Thymus (tissue), 14 donors: ENCODE measurements at places on chromosomes 1 and 21. TPM values are rescaled to one million over a fixed set of nuclear protein-coding genes. Genes with fewer than 3 reads are reported as not detected.
A peak's percentile ranks its signal among the peaks of the same experiment; 100 is the strongest.

PTPRU gene
- 5.5 TPM for total RNA-seq

DNA sequence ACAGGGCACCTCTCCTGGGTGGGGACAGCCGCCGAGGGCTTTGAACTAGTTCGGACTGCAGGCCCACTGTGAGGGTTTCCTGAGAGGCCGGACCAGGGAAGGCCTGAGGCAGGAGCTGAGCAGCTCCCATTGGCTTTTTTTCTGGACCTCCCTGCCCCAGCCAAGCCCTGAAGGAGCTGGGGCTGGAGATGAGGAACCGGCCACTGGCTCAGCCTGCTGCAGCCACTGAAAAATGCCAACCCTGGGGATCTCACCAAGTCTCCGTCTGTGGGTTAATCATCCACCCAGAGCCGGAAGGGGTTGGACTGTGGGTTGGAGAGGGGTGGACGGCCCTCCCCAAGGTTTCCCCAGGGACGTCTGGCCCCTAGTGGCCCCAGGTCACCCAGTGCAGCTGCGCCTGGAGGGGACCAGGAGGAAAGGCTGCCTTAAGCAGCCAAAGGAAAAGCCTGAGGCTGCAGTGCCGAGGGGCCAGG lies 2.5 kb downstream of the VWA1 start:
- no peak for DNase-seq
- no peak overlapping the region for H3K4me3 ChIP-seq
- peaks cover 34% of the 10 kb centered on the region for H3K27me3 ChIP-seq
- H3K4me1 ChIP-seq, result peaks cover 10% of the 10 kb centered on the region
- H3K27ac ChIP-seq, result no peak overlapping the region

TEDDM1 gene
- total RNA-seq, result not detected

DNA sequence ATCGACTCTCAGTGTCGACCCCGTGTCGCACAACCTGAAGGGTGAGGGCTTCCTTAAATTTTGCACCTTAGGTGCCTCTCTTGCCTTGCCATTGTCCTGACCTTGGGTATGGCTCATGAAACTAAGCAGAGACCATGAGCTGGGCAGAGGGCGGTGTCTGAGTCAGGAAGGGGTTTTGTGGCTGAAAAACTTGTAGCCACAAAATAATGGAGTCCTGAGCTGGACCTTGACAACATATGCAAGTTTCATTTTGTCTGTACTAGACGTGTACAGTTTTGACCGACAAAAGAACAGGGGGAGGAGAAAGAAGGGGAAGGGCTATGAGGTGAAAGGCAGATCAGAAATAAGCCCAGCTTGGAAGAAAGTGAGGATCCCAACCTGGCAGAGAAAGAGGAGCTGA lies 8.3 kb upstream of the RUNX1 start:
- H3K27me3 ChIP-seq, result no peaks in the 10 kb centered on the region
- H3K4me3 ChIP-seq, result no peak overlapping the region
- no peaks in the 10 kb centered on the region for H3K36me3 ChIP-seq
- H3K27ac ChIP-seq, result no peak overlapping the region
- H3K4me1 ChIP-seq, result peaks cover 6% of the 10 kb centered on the region

- no peaks in the 10 kb centered on the region for H3K4me1 ChIP-seq
- no peaks in the 10 kb centered on the region for H3K36me3 ChIP-seq
- no peak overlapping the region for H3K4me3 ChIP-seq
- peak overlapping the region; percentile 48 for H3K27ac ChIP-seq
- no peak for DNase-seq
Observed at GRCh38 chr1:153608742-153609584, 4.0 kb downstream of the S100A16 start.

DNA sequence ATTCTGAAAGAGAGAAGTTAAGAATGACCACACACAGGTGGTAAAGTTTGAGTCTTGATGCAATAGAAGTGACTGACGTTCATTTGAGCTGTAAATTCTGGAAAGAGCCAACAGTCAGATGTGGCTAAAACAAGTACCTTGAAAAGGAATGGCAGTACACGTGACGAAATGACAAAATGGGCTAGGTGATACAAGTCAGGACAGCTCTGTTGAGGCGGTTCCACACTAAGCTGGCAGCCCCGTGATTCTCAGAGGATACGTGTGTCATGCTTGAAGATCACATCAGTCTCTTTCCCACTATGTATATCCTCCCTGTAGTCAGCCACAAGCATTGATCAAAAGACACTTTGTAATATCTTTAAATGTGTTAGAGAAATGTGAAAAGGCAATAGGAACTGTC lies 881.3 kb upstream of the ADGRL2 start:
- no peak overlapping the region for H3K4me3 ChIP-seq
- DNase-seq, result no peak
- H3K27me3 ChIP-seq, result no peaks in the 10 kb centered on the region
- no peaks in the 10 kb centered on the region for H3K4me1 ChIP-seq
- H3K36me3 ChIP-seq, result no peaks in the 10 kb centered on the region
- H3K27ac ChIP-seq, result no peak overlapping the region

GRCh38 chr1:26951821-26952497 lies 8.3 kb downstream of the KDF1 start:
- H3K4me1 ChIP-seq, result no peaks in the 10 kb centered on the region
- peaks cover 4% of the 10 kb centered on the region for H3K36me3 ChIP-seq
- H3K27me3 ChIP-seq, result peaks cover 3% of the 10 kb centered on the region
- no peak overlapping the region for H3K4me3 ChIP-seq

PGM1 gene
- 18.1 TPM for total RNA-seq

GRCh38 chr1:13775916-13776315 lies 75.9 kb downstream of the PRDM2 start:
- H3K27me3 ChIP-seq, result no peaks in the 10 kb centered on the region
- no peaks in the 10 kb centered on the region for H3K4me1 ChIP-seq
- H3K4me3 ChIP-seq, result no peak overlapping the region
- H3K36me3 ChIP-seq, result peaks cover 40% of the 10 kb centered on the region
- DNase-seq, result no peak

DNA sequence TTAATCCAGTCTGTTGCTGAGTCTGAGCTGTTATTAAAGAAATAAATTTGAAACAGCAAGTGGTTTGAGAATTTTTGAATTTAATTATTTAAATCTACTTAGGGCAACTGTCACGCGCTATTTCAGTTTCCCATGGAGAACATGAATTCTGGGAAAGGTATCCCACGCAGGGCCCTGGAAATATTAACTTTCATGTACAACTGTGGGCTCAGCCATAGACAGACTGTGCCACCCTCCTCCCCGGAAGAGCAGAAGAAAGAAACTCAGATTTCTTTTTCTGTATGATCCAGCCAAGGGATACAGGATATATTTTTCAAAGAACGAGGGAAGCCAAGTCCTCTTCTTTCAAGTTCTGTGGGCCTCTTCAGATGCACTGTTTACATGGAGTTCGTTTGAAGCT lies 172.6 kb upstream of the LMO4 start:
- no peak overlapping the region for H3K4me3 ChIP-seq
- H3K36me3 ChIP-seq, result no peaks in the 10 kb centered on the region
- peaks cover 9% of the 10 kb centered on the region for H3K4me1 ChIP-seq
- no peaks in the 10 kb centered on the region for H3K27me3 ChIP-seq
- no peak for DNase-seq

- no peaks in the 10 kb centered on the region for H3K27me3 ChIP-seq
- H3K36me3 ChIP-seq, result no peaks in the 10 kb centered on the region
- H3K27ac ChIP-seq, result no peak overlapping the region
- DNase-seq, result no peak
Observed at GRCh38 chr1:216193839-216194443, 229.3 kb downstream of the USH2A start.

GRCh38 chr1:222555992-222556615 lies 8.2 kb upstream of the HHIPL2 start:
- no peak for DNase-seq
- no peak overlapping the region for H3K27ac ChIP-seq
- peaks cover 19% of the 10 kb centered on the region for H3K36me3 ChIP-seq
- H3K4me1 ChIP-seq, result no peaks in the 10 kb centered on the region
- no peak overlapping the region for H3K4me3 ChIP-seq

DNA sequence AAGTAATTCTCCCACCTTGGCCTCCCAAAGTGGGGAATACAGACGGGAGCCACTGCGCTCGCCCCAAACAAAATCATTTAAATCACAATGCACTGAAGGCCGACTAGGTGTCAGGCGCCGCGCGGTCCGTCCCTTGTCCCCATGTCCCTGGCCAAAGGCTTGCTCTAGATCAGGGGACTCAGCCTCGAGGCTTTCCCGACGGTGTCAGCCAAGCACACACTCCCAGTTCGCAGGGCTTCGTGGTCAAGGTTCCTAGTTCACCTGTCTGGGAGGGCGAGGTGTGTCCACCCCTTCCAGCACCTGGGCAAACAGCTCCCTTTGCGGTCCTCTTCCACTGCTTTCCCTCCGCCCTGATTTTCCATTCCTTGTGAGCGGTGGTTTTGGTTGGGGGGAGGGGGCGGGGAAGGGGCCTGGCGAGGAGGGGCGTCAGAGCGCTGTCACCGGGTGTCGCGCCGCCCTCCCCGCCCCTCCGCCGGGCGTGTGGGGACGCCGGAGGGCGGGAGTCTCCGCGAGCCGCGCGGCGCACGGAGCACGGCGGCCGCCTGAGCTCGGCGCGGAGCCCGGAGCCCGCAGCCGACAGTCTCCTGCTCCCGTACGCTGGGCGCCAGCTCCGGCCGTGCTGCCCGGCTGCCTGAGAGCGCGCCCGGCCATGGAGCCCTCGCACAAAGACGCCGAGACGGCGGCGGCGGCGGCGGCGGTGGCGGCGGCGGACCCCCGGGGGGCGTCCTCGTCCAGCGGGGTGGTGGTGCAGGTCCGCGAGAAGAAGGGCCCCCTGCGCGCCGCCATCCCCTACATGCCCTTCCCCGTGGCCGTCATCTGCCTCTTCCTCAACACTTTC lies at the start of gene STUM:
Gene STUM (plus strand): TSS at position 509 of the 838 bp plus-strand sequence. CDS start 141 bp downstream, at position 650.
- H3K4me3 ChIP-seq, result peak within 1 kb of the TSS; percentile 5
- no peak for DNase-seq
- peaks cover 26% of the 10 kb centered on the region for H3K4me1 ChIP-seq
- no peak within 1 kb of the TSS for H3K27ac ChIP-seq

- no peaks in the 10 kb centered on the region for H3K27me3 ChIP-seq
- H3K36me3 ChIP-seq, result no peaks in the 10 kb centered on the region
- H3K27ac ChIP-seq, result peak overlapping the region; percentile 52
- H3K4me1 ChIP-seq, result peaks cover 9% of the 10 kb centered on the region
- DNase-seq, result peak; percentile 86
Observed at GRCh38 chr1:44714944-44715571, 15.9 kb downstream of the RNU5D-1 start.

DNA sequence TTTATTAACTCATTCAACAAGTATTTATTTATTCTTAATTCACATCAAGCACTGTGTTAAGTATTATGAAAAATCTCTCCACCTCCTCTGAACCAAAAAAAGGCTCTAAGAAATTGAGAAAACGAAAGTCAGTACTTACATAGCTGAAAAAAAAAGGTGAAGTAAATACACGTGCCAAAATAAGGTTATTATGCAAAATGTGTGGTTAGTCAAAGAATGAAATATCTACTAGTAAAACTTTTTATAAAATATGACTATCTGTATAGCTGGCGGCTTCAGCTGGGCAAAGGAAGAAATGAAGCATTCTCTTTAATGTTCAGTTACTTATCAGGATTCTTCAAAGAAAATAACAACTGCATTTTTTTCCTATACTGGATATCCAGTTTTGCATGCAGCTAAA lies 35.5 kb upstream of the ASPM start:
- H3K4me1 ChIP-seq, result no peaks in the 10 kb centered on the region
- H3K27ac ChIP-seq, result no peak overlapping the region
- DNase-seq, result no peak
- H3K27me3 ChIP-seq, result no peaks in the 10 kb centered on the region

SPATA46 gene
- total RNA-seq, result not detected

DNA sequence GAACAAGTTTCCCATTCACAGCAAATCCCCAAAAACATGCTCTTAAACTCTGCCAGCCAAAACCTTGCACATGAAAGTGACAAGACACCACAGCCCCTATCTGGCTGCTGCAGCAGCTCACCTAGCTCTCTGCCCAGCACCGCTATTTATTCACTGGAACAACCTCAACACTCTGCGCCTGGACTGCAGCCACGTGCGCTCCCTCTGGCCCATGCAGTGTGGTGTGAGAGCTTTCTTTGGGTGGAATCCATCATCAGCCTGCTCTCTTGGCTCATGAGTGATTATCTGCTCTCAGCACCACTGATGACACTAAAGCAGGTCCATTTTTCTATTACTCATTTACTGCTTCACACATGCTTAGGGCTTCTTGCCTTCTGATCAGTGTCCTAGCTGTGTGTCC lies 11.4 kb downstream of the KCNJ6 start:
- H3K4me1 ChIP-seq, result no peaks in the 10 kb centered on the region
- H3K27ac ChIP-seq, result no peak overlapping the region
- H3K27me3 ChIP-seq, result no peaks in the 10 kb centered on the region
- no peak overlapping the region for H3K4me3 ChIP-seq
- H3K36me3 ChIP-seq, result no peaks in the 10 kb centered on the region

- no peaks in the 10 kb centered on the region for H3K4me1 ChIP-seq
- H3K4me3 ChIP-seq, result no peak overlapping the region
- H3K27me3 ChIP-seq, result no peaks in the 10 kb centered on the region
- H3K27ac ChIP-seq, result no peak overlapping the region
Observed at GRCh38 chr1:7574121-7575040, 196.7 kb upstream of the VAMP3 start.

GRCh38 chr1:35298464-35298863 lies 30.0 kb downstream of the ZMYM4 start:
- H3K27ac ChIP-seq, result no peak overlapping the region
- H3K36me3 ChIP-seq, result peaks cover 5% of the 10 kb centered on the region
- H3K27me3 ChIP-seq, result no peaks in the 10 kb centered on the region
- no peak overlapping the region for H3K4me3 ChIP-seq
- peaks cover 6% of the 10 kb centered on the region for H3K4me1 ChIP-seq
- DNase-seq, result peak; percentile 58

- DNase-seq, result no peak
- H3K4me3 ChIP-seq, result no peak overlapping the region
- no peaks in the 10 kb centered on the region for H3K36me3 ChIP-seq
- no peaks in the 10 kb centered on the region for H3K4me1 ChIP-seq
- no peak overlapping the region for H3K27ac ChIP-seq
Observed at GRCh38 chr1:59412718-59413326, 115.9 kb downstream of the FGGY start.

- no peaks in the 10 kb centered on the region for H3K36me3 ChIP-seq
- DNase-seq, result no peak
- no peaks in the 10 kb centered on the region for H3K27me3 ChIP-seq
- no peak overlapping the region for H3K4me3 ChIP-seq
- H3K27ac ChIP-seq, result no peak overlapping the region
Observed at GRCh38 chr1:7585216-7585907, 185.7 kb upstream of the VAMP3 start.

FAM72C gene
- 3.8 TPM for total RNA-seq

DNA sequence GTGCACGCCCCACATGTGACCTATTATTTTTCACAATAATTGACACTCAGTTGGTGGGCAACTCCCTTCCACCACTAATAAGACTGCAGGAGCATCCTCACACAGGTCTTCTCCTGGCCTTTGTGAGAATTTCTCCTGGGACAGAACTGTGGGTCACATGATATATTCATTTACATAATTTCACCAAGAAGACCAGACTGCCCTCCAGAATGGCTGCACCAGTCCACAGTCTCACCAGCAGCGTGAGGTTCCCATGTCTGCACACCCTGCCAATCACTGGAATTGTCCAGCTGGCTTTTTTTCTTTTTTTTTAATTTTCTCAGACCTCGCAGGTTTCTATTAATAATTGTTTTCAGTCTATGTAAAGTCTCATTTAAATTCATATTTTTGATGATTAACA lies 41.3 kb downstream of the ATP1A1 start:
- DNase-seq, result no peak
- no peak overlapping the region for H3K4me3 ChIP-seq
- H3K27ac ChIP-seq, result no peak overlapping the region
- H3K36me3 ChIP-seq, result peaks cover 10% of the 10 kb centered on the region
- peaks cover 9% of the 10 kb centered on the region for H3K4me1 ChIP-seq

OBSCN gene
- total RNA-seq, result 10.1 TPM
